Cortex of kidney (tissue), 1 donor: ENCODE measurements at places on chromosomes 6 and 20.

DNA sequence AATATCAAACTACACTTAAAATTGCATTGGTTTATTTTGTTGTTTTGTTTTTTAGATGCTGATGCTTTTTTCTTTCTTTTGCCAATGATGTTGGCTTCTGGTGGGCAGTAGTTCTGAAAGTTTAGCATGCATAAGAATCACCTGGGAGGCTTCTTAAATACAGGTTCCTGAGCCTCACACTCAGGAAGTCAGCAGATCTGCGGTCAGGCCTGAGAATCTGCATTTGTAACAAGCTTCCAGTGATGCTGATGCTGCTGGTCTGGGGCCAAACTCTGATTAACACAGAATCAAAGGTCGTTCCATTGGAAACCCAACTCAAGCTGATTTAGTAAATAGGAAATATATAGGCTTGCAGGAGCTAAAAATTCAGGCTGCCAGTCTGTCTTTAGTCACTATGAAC lies 412.9 kb upstream of the SPTLC3 start:
- no peak for DNase-seq

GRCh38 chr6:144543006-144543871 lies 258.1 kb downstream of the UTRN start:
- no peak for DNase-seq

DNA sequence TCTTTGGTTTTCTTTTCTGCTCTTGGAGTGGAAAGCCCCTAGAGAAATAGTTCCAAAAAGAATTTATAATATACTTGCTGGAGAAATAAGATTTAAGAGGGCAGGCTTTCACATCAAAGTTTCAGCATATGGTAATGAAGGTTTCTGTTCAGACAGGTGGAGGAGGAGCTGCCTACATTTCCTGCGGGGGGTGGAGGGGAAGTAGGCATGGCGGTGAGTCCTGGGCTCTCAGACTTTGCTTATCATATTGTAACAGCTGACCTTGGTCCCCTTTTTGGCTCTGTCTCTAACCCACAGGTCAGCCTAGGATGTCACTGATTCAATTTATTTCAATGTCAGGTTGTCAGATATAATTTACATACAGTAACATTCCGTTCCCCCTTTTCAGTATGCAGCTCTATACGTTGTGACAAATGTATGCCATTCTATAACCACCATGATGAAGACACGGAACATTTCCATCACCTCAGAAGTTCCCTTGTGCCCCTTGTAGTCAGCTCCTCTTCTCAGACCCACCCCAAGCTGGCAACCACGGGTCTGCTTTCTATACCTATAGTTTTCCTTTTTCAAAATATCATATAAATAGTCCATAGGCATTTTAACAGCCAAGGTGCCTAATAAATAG lies 77.6 kb upstream of the GGTLC1 start:
- no peak for DNase-seq

- no peak for DNase-seq
These were observed 52.3 kb upstream of the UTRN start for GRCh38 chr6:144232832-144233230.

GRCh38 chr6:78810698-78811097 lies 56.7 kb upstream of the IRAK1BP1 start:
- no peak for DNase-seq

DNA sequence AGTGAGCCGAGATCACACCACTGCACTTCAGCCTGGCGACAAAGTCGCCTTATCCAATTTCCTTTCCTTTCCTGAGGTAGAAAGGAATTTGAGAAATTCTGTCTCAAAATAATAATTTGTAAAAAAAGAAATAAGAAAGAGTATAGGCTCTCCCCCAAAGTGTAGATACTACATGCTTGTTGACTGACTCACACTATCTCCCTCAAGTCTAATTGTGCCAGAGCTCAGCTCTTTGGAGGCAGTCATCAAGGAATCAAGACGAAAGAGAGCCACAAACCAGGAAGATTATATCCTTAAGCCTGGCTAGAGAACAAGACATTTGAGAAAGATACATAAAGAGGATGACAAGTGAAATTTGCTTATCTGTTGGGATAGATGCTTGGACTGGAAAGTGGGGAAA lies 3.7 kb upstream of the FKBPL start:
- no peak for DNase-seq

DNA sequence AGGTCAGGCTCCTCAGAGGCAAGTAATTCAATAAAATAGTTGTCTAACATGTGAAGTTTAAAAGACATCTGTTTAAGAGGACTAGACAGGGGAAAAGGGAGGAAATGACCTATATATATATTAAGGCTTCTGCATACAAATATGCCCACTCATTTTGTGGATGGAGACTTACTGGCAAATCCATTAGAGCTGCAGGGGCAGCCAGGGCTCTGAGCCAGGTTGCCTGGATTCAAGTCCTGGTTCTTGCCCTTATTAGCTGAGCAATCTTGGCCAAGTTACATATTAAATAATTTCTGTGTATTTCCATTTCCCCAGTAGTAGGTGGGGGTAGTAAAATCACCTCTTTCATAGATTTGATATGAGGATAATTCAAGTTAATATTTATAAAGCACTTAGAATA lies 287.0 kb upstream of the RIMS1 start:
- DNase-seq = no peak

DNA sequence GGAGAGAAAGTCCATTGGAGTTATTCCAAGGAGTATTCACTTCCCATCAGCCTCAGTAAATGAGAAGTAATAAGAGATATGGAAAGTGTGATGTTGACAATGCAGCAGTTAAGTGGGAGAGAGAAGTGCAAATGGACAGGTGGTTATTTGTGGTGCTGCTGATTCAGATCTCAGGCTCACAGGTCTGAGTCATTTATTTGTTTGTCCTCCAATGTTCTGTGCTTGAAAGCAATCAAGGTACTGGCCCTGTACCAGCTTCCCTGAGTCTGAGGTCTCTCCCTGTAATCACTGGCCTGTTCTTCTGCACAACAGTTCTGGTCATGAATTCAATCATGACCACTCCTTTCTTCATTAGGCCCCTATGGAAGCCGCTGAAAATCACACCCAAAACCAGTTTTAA lies 827.7 kb downstream of the MAFB start:
- DNase-seq = no peak

GRCh38 chr20:4797275-4797674 lies 75.6 kb downstream of the PRND start:
- no peak for DNase-seq

- DNase-seq = no peak
These were observed 9.9 kb upstream of the SLC17A3 start for GRCh38 chr6:25883991-25884390.

GRCh38 chr6:137851669-137852068 lies 15.4 kb upstream of the TNFAIP3 start:
- DNase-seq = no peak

DNA sequence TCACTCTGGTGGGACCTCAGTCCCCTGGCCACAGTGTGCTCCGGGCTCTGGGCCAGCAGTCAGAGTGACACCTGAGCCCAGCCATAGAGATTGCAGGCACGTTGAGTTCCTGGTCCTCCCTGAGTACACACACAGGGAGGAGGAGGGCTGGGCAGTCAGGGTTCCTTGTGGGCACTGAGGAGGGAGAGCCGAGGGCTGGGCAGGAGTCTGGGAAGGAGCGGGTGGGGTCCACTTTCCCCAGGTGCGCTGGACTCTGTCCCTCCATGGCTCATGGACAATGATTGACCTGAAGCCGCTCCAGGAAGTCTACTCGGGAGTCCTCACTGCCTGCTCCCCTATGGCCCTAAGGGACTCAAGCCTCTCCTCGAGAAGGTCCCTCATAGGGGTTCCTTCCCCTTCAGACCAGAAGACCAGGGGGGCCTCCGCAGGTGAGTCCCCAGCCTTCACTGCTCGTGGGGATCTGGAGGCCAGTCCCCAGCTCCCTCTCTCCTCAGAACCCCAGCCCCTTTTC lies 1.1 kb downstream of the SLC44A4 start:
- DNase-seq = no peak

DNA sequence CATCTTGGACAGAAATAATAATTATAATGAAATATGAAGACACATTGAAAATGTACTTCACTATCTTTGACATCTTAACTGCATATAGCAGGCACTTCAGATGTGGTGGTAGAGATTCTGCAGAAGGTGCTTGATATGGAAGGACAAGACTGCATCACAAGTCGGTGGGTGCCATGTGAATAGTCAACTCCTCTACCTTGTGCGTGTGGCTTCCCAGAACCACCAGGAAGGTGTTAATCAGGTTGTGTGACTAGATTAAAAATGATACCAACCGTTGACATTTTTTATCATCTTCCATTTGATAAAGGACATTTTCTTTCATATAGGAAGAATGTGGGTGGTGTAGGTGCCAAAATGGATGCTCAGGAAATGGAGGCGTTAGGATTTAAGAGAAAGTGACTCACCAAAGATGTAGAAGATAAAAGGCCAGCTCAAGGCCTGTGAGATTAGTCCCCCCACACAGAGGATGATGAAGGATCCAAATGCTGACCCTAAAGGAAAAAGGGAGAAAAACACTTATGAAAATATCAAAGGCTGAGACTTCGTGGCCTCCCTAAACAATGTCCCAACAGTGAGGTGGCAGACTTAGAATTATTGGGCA lies 12.3 kb downstream of the SLC17A2 start:
- DNase-seq = no peak

DNA sequence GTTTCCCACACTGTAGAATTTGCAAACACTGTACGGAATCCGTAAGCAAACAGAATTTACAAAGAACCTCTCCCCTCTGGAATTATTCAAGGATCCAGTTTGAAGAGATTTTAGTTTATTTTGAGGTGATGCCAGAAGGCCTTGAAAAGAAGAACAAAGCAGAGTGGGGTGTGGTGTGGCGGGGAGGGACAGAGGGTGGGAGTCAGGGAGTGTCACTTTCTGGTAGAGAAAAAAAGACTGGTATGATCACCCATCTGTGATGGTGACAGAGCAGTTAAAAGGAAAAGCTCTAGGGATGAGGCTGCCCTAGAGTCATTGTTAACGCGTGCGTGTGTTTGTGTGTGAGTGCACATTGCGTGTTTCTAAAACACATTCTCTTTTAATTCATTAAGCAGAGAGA lies 97.0 kb upstream of the F13A1 start:
- no peak for DNase-seq

DNA sequence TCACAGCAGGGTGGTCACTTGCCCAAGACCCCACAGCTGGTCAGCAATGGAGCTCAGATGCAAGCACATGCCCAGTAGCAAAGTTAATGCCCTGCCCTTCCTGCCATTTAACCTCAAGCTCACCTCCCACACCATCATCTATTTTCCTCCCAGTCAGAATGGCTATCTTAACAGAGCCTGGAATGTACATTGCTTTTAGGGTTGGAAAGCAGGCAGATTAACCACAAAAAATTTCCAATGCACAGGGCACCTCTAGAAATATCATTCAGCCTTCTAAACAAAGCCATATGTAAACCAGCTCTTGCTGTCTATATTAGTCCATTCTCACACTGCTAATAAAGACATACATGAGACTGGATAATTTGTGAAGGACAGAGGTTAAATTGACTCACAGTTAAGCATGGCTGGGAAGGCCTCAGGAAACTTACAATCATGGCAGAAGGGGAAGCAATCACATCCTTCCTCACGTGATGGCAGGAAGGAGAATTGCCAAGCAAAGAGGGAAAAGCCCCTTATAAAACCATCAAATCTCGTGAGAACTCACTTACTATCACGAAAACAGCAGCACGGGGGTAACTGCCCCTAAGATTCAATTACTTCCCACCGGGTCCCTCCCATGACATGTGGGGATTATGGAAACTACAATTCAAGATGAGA lies 106.9 kb downstream of the FYN start:
- no peak for DNase-seq

- no peak for DNase-seq
These were observed 258.0 kb downstream of the ZFAND3 start for GRCh38 chr6:38077488-38078030.

DNA sequence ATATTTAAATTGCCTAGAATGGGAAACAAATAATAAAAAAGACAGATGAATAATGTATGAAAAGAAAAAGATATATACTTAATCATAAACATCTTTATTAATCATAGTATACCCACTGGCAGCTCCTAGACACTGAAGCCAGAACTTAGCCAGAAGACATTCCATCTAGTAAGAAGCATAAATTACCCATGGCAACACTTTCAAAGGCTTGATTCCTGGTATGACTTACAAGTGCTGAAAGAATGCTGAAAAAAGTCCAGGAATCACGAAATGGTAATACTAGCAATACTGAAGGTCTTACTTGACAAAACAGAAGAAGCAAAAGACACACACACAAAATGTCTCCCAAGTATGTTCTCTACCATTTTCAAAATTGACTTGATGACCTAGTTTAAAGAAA lies 38.0 kb downstream of the RWDD2A start:
- DNase-seq = no peak

GRCh38 chr6:13794184-13794583 lies 20.2 kb downstream of the MCUR1 start:
- no peak for DNase-seq

- DNase-seq = no peak
These were observed 80.1 kb downstream of the PAK5 start for GRCh38 chr20:9758752-9759151.

DNA sequence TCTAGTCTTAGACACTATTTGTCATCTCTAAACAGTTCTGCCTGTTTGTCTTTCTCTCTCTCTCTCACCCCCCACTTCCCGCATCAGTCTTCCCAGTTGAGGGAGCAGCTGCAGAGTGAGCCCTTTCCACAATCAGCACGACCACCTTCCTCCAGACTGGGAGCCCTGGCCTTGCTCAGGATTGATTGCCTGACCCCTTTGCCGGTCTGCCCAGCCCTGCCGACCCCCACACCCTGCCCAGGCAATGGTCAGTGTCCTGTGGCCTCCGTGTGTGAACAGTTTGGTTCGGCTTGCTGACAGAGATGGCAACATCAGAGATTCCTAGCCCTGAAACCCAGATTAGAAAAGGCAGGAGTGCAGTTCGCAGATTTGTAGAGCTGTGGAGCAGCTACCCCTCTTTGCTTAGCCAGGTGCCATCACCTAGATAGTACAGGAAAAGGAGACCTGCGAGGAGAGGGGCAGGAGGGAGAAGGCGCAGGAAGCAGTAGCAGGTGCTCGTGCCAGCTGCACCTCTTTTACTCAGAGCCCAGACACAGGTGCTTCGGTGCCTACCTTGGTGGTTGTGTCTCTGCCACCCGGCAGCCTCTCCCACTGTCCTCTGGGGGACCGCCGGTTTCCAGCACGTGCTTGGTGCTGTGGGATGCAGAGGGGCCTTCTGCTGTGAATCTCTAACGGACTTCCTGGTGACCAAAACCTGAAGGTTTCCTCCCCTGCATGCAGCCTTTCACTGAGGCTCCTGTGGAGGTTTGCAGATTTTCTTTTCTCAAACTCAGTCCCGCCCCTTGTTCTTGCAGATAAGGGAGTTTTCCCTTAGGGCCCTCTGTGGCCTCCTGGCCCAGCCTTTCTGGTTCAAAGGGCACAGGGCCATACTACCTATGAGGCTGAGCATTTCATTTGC lies 92.4 kb downstream of the SCML4 start:
- DNase-seq = no peak

DNA sequence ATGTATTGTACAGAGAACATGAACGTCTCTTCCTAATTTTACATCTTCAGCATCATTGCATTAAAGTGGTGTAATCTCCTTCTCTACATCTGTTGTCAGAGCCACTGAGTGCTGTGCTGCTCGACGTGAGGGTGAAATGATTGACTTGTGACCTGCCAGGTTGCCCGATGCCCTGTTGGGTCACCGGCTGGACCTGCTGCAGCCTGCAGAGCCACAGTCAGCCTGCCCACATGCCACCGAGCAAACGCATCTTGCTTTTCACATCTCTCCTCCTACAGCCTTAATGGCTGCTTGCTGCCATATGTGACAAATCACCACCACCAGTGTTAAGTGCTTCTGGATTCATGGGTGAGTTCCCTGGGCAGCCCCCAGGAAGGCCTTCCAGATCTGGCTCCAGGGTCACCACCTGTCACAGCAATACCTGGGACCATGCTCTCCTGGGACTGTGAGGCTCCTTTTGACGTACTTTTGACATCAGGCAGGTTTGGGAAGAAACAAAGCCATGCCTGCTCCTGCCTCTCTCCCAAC lies 80.3 kb downstream of the ASXL1 start:
- no peak for DNase-seq
